ENCODE measurements at places on chromosomes 2 and 18. TPM values are rescaled to one million over a fixed set of nuclear protein-coding genes. Genes with fewer than 3 reads are reported as not detected.

- no peak for DNase-seq
Measured at GRCh38 chr2:240000671-240001070, 24.5 kb downstream of the NDUFA10 start.

- no peak for DNase-seq
Measured at GRCh38 chr18:58320907-58321561, 277.0 kb downstream of the NEDD4L start.

DNA sequence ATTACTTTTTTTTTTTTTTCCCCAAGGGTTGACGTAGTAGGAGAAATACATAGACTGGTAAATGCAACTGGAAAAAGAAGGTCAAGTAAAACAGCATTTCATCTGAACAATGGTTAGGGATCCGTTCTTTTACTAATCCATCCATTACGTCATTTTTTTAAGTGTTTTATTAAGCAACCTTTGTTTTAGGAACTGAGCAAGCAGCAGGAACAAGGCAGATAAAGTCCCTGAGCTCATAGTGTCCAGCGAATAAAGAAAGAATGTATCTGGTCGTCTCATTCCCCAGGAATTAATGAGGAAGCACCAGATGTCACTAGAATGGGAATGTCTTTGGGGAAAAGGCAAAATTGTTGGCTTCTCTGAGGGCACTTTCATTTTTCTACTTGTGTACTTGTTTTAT, 842.4 kb downstream of the TDRD15 start:
- no peak for DNase-seq

- DNase-seq = no peak
Measured at GRCh38 chr2:109218087-109218791, 89.2 kb downstream of the SH3RF3 start.

GRCh38 chr18:22871809-22872525, 61.2 kb upstream of the RBBP8 start:
- no peak for DNase-seq

DNA sequence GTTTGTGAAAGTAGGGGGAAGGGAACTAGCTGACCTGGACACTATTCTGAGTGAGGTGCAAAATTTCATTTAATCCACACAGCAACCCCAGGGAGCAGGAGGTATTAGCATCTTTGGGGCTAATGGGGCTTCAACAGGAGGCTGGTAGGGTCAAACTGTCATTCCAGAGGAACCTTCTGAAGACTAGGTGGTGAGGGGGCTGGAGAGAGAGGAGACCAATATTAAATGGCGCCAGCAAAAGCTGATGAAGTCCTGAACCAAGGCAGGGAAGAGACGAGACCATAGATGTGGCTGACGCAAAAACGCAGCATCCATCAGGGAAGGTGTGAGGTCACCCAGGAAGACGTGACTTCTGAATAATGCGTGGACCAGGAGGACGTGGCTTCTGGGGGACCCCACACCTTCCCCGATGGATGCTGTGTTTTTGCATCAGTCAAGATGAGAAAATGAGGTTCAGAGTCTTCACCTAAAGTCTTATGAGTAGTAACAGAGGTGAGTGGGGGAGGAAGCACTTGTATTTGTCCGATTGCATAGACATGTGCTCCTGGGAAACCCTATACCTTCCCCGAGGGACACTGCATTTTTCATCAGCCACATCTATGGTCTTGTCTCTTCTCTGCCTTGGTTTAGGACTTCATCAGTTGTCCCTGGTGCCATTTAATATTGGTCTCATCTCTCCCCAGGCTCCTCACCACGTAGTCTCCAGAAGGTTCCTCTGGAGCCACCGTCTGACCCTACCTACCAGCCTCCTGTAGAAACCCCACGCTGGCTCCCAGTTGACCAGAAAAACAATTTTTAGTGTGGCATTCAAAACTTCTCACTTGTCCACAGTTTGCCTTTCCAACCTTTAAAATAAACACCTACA, 188.6 kb downstream of the MYCN start:
- no peak for DNase-seq

- DNase-seq = no peak
Measured at GRCh38 chr2:42971947-42972736, 179.8 kb upstream of the HAAO start.

- DNase-seq = no peak
Measured at GRCh38 chr18:47777626-47778025, 152.8 kb downstream of the SMAD2 start.

- DNase-seq = no peak
Measured at GRCh38 chr2:70596293-70596692, 42.7 kb upstream of the TGFA start.

Gene ADRA2B
- total RNA-seq = 0.32 TPM

Gene UGT1A10
- not detected for total RNA-seq

Gene C1GALT1C1L
- 0.44 TPM for total RNA-seq

Gene ZSWIM2
- not detected for total RNA-seq

Gene NAT8
- not detected for total RNA-seq

Gene KRTCAP3
- total RNA-seq = 18.8 TPM

Data from lower lobe of right lung (tissue), 2 donors.